Hindlimb muscle (tissue), 1 donor: ENCODE measurements at places on chromosomes 1 and 21.

GRCh38 chr21:24714646-24715200, 892.6 kb downstream of the MRPL39 start:
- no peak for DNase-seq

DNA sequence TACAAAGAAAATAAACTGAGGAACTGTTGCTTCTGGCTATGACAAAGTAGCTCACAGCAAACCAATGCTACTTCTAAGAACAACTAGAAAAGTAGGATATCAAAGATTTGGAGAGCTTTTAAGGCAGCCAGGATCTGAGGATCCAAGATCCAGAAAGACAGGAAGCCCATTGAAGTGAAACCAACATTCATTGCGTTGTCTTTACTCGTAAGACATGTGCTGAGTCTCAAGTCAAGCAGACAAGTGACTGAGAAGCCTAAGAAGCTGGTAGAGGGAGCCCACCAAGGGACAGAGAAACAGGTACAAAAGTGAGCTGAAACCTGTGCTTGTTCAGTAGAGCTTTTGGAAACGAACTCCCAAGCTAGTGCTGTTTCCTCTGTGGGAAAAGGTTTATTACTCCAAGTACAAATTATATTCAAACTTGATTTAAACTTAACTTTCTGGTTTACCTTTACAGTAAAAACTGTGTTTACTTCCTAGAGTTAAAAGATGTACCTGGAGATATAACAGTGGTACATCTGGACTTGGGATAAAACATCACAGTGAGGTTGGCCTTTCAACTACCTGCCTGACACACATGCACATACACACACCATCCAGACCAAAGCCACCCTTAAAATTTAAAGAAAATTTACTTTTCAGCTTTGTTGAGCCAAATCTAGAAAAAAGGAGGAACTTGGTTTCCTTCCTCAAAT, 41.2 kb downstream of the NME7 start:
- no peak for DNase-seq

- DNase-seq = no peak
Measured at GRCh38 chr21:33026878-33027400, 1.2 kb downstream of the OLIG2 start.

DNA sequence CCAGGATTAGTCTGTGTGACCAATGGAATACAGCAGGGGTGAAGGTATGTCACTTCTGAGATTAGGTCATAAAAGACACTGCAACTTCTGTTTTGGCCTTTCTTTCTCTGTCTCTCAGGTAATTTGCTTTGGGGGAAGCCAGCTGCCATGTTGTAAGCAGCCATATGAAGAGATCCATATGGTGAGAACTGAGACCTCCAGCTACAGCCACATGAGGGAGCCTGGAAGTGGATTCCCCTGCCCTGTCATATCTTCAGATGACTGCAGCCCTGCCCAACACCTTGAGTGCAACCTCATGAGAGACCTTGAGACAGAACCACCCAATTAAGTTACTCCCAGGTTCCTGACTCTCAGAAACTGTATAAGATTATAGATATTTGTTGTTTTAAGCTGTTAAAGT, 70.1 kb upstream of the ESRRG start:
- no peak for DNase-seq

DNA sequence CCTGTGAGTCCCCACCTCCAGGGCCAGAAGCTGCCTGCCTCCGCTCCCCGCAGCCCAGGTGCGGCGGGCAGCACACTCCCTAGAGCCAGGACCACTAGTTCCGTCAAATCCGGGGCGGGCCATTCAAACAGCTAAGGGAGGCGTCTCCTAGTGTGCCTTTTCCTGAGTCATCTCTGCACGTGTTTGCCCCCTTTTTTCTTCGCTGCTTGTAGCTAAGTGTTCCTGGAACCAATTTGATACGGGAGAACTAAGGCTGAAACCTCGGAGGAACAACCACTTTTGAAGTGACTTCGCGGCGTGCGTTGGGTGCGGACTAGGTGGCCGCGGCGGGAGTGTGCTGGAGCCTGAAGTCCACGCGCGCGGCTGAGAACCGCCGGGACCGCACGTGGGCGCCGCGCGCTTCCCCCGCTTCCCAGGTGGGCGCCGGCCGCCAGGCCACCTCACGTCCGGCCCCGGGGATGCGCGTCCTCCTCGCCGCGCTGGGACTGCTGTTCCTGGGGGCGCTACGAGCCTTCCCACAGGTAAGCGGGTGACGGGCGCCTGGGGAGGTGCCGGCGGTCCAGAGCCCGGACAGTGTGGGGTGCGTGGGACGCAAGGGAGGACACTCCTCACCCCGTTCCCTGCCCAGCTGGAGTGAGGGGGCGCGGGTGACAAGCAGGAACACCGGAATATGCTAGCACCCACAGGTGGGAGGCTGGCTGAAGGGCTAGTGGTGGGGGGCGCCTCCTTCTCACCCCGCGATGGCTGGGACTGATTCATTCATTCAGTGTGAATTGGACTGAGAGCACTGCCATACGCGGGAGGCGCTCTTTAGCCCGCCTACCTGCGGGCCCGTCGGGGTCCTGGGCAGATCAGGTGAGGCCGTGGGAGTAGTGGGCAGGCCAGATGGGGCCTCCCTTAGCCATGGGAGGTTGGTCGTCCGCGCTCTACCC, at the start of gene TNFRSF8:
TNFRSF8 (plus strand) TSS at position 163 of the 932 bp plus-strand sequence; CDS start at position 459, 296 bp downstream.
- DNase-seq = no peak

DNA sequence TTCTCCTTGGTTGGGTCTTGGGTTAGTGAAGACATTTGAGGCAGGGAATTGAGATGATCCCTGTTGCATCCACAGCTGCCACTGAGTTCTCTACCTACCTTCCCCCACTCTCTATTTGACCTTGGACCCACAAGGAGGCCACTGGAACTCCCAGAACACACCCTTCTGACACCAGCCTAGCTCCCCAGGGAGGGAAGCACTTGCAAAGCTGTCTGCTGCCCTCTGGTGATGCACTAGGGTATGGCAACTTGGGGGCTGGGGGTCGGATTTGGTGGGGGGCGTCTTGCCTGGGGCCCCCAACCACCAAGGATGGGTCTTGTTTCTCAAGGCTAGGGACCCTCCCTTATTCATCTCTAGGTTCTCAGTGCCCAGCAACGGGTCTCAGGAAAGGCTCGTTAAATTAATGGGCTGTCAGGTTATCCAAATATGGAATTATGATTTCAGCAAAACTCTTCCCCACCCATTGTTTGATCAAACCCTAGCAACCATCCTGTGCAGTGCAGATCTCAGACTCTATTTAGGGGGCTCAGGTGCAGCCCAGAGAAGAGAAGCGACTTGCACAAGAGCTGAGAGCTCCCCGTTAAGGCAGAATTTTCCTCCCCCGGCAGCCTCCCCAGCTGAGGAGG, 177.8 kb upstream of the KLHDC7A start:
- DNase-seq = no peak

- no peak for DNase-seq
Measured at GRCh38 chr1:78570539-78570938, 49.7 kb upstream of the IFI44L start.

- no peak for DNase-seq
Measured at GRCh38 chr1:75838079-75838478, 41.4 kb downstream of the MSH4 start.

GRCh38 chr1:183945428-183946319, 91.9 kb downstream of the COLGALT2 start:
- DNase-seq = no peak

- DNase-seq = no peak
Measured at GRCh38 chr21:38982096-38982495, 176.4 kb downstream of the ETS2 start.

DNA sequence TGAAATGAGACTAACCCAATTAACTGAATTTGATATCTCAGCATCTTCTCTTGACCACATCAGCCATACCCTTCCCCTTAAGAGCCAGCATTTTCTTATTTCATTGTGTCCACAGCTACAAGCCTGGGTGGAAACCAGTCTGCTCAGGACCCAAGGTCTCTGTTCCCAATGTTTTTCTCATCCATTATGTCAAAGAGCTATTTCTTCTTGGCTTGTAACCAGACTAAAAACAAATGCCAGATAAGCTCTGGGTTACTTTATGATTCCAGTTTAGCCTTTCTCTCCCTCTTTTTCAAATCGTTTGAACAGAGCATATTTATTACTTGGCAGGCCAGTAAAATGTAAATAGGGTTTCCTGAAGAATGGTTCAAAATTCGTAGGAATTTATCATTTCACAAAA, 109.3 kb upstream of the SPATA6 start:
- DNase-seq = no peak

- no peak for DNase-seq
Measured at GRCh38 chr1:11151826-11152612, 37.1 kb upstream of the ANGPTL7 start.

GRCh38 chr1:233605205-233605604, 8.7 kb upstream of the KCNK1 start:
- no peak for DNase-seq

GRCh38 chr1:92065042-92065441, 10.2 kb downstream of the SETSIP start:
- no peak for DNase-seq

DNA sequence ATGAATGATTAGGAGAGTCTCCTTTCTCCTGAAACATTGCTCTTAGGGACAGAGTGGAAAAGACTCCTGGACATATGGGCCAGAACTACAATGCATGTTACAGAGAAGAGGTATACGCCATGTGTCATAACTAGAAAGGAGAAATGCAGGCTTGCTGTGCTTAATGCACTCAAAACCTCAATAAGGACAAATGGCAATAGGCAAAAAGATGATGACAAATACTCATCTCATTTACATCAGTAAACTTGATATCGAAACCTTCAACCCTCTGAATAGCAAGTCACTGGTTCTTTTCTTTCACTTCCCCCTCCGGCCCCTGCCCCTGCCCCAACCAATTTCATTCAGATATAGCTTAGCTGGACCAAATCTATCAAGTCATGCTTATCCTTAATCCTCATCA, 1.9 kb upstream of the GPR88 start:
- no peak for DNase-seq

- peak; percentile 80 for DNase-seq
Measured at GRCh38 chr1:183416850-183417771, 1.1 kb downstream of the NMNAT2 start.

- DNase-seq = no peak
Measured at GRCh38 chr1:241701483-241702295, 49.6 kb downstream of the WDR64 start.

DNA sequence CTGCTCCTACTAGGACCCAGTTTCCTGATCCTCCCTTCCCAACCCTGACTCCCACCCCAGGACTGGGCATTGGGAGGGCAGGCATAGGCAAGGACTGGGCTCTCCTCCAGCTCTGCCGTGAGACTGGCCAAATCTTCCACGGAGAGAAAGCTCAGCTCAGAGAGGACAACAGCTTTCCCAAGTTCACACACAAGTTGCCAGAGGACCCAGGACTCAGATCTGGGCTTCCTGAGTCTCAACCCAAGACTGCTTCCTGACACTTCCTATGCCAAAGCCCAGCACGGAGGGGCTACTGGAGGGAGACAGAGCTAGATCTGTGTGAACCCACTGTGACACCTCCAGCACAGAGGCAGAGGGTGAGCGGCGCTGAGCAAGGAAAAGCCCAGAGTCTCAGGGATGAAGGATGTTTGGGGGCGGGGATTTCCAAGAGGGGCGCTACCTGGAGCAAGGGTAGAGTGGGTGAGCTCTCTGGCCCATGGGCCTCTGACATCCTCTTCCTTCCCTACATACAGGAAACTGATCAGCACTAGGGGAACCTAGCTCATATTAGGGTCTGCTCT, 7.1 kb downstream of the PDZK1IP1 start:
- DNase-seq = no peak

DNA sequence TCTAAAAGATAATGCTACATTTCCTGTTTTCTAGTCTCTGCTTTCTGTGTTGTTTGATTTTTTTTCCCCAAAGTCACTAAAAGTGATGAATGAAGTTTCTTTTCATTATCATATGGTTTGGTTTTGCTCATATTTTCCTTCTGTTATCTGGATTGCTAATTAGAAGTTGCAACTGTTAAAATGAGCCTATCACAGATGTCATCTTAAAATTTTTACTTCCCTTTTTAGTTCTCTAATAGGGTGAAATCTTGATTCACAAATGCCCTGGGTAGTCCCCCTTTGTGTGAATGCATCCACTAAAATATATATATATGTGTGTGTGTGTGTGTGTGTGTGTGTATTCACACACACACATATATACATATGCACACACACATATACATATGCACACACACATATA, 144.1 kb downstream of the GREM2 start:
- DNase-seq = no peak

DNA sequence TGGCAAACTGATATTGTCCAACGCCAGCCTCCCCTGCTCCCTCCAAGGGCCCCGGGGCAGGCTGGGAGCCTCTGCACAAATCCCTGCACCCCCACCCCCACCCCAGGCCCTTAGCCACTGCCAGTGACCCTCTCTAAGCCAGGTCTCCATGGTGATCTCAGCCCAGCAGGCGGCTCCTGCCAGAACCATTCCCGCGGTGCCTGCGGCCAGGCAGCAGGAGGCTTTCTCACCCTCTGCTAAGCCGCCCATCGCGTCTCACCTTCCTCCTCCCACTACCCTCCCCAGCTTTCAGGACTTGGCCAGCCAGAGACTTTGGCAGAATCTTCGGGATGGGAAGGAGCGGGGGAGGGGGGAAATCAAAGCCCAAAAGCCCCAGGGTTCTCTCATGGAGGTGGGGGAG, 46.8 kb upstream of the WASF2 start:
- DNase-seq = peak; percentile 79

- no peak for DNase-seq
Measured at GRCh38 chr1:168428063-168428731, 115.6 kb downstream of the XCL2 start.

DNA sequence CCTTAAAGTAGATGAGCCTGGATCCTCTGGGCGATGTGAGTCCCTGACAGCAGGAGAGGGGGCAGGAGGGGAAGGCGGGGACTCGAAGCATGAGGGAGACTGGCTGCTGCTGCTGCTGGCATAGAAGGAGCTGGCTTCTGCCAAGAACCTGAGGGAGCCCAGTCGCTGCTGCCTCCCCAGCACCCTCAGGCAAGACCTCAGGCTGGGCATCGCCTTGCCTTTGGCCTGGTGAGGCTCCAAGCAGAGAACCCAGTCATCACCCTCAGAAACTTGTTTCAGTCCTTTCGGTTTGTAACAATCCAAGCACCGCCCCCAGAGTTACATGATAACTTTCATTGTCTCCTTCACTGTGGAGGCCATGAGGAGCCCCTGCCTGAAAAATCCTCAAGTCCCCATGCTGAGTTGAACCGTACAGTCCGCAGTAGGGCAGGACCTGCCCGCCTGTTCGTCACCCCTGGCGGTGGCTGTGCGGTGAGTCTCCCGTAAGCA, 38.8 kb downstream of the POFUT2 start:
- peak; percentile 25 for DNase-seq

GRCh38 chr1:47894410-47895278, 102.5 kb downstream of the TRABD2B start:
- no peak for DNase-seq

GRCh38 chr1:44339731-44340130, 15.3 kb downstream of the ERI3 start:
- DNase-seq = no peak

DNA sequence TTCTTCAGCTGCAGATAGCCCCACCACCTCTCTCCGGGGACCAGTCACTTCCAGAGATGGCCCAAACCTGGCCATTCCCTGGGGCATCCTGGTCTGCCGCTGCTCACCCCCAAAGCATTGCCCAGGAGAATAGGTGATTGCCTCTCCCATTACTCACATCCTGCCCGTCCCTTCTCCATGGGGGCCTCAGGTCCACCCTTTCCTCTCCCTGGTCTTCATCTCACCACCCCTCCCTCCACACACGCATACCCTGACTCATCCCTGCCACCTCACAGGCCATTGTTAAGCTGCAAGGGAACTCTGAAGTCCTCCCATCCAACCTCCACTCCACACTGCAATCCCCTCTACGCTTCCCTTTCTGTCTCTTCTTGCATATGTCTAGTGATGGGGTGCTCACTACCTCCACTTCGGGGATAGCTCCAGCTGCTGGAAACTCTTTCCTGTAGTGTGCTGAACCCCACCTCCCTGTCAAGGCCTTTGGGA, at the start of gene PLEKHG5:
PLEKHG5 (minus strand) TSS at position 188 of the 483 bp plus-strand sequence. CDS start 14,096 bp downstream, outside the sequence.
- DNase-seq = no peak
